ENCODE measurements at places on chromosomes 16 and 17.

DNA sequence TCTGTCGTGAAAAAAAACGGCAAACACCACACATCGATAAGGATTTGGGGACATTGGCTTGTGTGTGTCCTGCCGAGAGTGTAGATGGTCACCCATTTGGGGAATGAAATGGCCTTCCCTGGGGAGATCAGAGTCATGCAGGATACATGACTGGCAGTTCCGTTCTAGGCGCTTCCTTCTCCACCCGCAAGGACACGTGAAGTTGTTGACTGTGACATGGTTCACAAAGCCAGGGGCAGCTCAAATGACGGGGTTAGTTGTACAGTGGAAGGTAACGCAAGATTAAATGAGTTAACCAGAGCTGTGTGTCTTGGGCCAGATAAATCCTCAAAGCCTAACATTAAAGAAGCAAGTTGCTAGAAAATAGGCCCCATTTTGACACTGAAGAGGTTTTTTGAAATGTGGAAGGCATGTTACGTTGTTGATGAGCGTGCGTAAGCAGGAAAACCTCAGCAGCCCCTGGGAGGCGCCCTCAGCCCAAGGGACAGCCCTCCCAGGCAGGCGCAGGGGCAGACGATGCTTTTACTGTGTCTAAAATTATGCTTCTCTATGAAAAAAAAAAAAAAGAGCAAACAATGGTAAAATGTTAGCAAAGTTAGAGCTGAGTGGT is 35.9 kb upstream of the CHMP6 start:
- no peak for DNase-seq

GRCh38 chr17:62101515-62101914 is 36.4 kb upstream of the MED13 start:
- no peak for DNase-seq

GRCh38 chr16:29784901-29785500 is 5.5 kb upstream of the KIF22 start:
- DNase-seq = no peak

- no peak for DNase-seq
Observed at GRCh38 chr16:57648125-57648524, 19.7 kb downstream of the ADGRG1 start.

GRCh38 chr16:15704545-15704987 is 54.5 kb downstream of the NDE1 start:
- DNase-seq = peak; percentile 85

- no peak for DNase-seq
Observed at GRCh38 chr16:66521951-66522771, 27.8 kb downstream of the TK2 start.

DNA sequence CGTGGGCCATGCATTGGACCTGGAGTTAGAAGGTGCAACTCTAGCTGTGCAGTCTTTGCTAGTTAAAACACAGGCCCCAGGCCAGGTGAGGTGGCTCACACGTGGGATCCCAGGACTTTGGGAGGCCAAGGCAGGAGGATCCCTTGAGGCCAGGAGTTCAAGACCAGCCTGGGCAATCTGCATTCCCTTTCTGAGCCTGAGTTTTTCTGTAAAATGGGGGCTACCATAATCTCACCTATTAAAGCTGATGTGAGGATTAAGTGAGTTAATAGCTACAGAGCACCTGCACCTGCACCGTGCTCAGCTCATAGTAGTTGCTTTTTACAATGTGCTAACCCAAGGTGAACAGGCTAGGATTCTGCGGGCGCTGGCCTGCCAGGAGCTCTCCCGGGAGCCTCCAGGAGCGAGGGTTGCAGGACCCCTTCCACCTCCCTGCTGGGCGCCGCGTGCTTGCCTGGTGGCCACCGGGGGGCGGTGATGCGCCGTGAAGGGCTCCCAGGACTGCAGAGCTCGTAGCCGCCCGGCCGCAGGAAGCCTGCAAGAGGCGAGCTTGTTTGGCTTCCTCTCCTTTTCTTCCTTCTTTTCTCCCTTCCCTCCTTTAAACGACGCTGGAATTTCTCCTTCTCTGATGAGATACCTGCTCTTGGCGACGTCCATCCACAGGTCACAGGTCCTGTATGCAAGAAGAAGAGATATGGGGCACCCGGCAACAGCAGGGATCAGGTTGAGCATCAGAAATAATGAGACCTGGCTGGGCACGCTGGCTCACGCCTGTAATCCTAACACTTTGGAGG is 51.3 kb downstream of the ZFP90 start:
- DNase-seq = peak; percentile 50

GRCh38 chr16:69315486-69316311 is 4.5 kb downstream of the VPS4A start:
- no peak for DNase-seq

GRCh38 chr17:53472586-53472985 is 350.1 kb upstream of the KIF2B start:
- no peak for DNase-seq

DNA sequence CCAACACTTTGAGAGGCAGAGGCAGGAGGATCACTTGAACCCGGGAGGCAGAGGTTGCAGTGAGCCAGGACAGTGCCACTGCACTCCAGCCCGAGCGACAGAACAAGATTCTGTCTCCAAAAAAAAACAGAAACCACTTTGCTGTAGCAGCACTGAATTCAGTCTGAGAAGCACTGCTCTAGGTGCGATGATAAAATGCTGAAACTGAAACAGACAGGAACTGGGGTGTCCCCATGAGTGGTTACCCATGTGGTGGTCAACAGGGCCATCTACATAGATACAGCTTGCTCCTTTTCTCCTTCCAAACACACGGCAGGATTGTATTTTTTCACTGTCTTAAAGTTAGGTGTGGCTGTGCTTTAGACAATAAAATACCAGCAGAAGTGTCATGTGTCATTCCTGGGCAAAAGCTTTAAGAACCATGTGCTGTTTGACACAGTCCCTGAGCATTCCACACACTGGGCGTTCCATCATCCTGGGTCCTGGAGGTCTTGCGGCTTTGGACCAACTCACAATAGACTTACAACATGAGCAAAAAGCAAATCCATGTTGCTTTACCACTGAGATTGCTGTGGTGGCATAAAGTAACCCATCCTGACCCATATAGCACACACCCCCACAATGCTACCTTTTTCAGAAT is 11.5 kb downstream of the GAS7 start:
- DNase-seq = no peak

- DNase-seq = no peak
Observed at GRCh38 chr17:30352240-30352814, 18.5 kb upstream of the TMIGD1 start.

GRCh38 chr16:25726430-25727098 is 34.8 kb downstream of the HS3ST4 start:
- no peak for DNase-seq

- DNase-seq = no peak
Observed at GRCh38 chr16:3606441-3606840, 5.0 kb downstream of the SLX4 start.

DNA sequence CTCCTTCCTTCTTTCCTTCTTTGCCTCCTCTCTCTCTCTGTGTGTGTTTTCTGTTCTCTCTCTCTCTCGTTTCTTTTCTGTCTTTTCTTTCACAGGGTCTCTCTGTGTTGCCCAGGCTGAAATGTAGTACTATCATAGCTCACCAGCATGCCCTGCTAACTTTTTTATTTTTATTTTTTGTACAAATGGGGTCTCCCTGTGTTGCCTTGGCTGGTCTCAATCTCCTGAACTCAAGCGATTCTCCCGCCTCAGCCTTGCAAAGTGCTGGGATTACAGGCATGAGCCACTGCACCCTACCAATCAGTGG is 1.5 kb downstream of the SLC5A11 start:
- no peak for DNase-seq

GRCh38 chr16:54242199-54242598 is 44.4 kb downstream of the IRX3 start:
- no peak for DNase-seq

GRCh38 chr16:85606904-85607303 is 6.2 kb upstream of the GSE1 start:
- peak; percentile 39 for DNase-seq

GRCh38 chr16:31093132-31093703 is 1.4 kb downstream of the VKORC1 start:
- DNase-seq = peak; percentile 63

- no peak for DNase-seq
Observed at GRCh38 chr17:27489045-27489715, 32.9 kb downstream of the KSR1 start.

DNA sequence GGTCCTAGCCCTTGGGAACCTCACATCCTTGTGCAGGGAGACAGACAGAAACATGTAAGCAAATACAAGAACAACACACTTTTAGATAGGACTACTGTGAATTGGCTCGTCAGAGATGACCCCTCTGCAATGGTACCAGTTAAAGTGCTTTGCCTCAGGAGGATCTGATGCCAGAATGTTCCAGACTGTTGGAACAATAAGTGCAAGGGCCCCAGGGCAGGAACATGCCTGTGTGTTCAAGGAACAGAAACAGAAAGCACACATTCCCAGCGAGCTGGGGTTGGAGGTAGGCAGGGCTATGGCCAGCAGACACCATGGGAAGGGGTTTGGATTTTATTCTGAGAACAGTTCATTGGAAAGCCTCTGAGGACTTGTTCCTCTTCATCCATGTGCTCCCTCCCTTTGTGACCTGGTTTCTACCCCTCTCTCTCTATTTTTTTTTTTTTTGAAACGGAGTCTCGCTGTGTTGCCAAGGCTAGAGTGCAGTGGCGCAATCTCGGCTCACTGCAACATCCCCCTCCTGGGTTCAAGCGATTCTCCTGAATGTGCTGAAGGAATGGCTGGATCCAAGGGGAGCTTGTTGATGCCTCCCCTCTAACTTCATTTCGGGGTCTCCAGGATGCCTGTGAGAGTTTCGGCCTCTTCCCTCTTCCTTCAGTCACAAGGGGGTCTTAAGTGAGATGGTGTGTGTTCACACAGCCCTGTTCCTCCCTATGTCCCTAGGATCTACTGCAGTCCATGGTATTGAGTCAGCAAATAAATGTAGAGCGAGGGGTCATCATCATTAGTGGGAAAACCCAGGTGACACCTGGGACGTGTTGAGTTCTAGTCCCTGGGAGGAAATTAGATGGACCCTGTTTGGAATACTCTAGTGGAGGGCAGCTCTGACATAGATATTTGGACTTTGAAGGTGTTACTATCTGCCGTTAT is 6.4 kb downstream of the STAT5A start:
- DNase-seq = no peak

DNA sequence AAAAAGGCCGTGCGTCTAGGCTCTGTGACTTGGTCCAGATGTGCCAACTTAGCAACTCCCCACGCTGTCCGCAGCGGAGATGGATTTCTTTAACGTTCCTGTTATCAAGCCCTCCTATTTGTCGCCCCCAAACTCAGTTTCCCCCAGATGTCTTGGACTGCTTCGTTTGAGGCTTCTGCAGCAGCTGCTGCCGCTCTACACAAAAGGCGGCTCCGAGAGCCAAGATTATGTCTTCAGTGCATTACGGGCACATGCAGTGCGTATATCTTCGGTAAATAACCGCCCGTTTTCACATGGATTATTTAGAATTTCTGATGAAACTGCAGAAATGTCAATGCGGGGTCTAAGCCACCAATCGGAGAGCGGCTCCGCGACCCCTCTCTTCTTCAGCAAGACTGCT is 240.6 kb upstream of the ZFHX3 start:
- no peak for DNase-seq

- no peak for DNase-seq
Observed at GRCh38 chr16:86580063-86580790, 1.9 kb downstream of the FOXL1 start.

- DNase-seq = no peak
Observed at GRCh38 chr16:66227766-66228530, 138.5 kb upstream of the CDH5 start.

DNA sequence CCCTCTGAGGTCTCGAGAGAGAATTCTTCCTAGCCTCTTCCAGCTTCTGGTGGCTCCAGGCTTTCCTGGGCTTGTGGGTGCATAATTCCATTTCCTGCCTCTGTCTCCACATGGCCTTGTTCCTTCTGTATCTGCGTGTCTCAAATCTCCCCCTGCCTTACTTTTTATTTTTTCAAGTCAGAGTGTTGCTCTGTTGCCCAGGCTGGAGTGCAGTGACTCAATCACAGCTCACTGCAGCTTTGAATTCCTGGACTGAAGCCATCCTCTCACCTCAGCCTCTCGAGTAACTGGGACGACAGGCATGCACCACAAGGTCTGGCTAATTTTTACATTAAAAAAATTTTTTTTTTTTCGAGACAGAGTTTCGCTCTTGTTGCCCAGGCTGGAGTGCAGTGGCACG is 120.6 kb downstream of the SHISA9 start:
- DNase-seq = no peak

GRCh38 chr17:83029571-83029970 is 49.8 kb upstream of the METRNL start:
- no peak for DNase-seq

DNA sequence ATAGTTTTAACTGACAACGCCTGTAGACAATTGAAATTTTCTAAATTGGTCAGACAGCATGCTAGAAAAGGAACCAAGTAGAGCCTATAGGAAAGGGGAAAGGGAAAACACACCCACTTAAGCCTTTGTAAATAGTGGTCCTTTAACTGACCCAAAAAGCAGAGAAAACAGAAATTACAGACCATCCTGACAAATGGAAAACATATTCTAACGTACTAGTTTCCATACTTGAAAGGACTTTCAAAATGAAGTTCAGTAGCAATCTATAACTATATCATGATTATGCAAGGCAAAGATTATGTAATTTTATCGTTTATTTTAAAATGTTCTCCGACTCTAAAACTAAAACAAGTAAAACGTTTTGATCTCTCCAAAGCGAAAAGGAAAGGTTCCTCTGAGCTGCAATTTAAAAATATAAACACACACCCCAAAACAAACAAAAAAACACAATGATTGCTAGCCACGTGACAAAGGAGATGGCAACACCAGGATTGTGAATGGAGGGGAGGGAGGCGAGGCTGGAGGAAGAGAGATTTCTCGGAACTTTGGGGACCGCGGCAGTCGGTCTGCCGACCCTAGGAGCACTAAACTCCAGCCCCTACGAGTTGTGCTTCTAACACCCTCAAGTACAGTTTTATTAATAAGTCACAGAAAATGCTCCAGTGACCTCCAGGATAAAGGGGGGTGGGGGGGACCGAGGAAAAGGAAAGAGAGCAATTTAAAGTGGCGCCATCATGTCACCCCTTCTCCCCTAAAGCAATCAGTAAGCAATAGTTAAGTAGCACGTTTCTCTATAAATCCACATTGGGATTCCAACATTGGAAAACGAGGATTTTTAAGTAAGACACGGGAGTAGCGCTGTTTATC is 1.7 kb downstream of the KANSL1 start:
- peak; percentile 39 for DNase-seq

DNA sequence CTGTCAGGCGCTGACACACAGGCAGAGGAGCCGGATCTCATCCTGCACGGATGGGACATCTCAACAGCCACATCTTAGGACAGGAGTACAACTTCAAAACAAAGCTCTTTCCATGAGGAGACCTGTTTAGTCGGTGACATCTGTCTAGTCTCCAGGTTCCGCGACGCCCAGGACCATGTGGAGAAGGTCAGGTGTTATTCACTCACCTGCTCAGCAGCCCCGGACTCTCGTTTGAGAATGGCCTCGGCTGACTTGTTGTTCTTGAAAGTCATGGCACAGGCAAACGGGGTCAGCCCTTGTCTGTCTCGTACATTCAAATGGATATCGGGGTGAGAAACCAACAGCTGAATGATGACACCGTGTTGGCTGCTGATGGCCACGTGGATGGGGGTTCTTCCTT is 35.7 kb downstream of the CYB5D2 start:
- DNase-seq = no peak

- DNase-seq = no peak
Observed at GRCh38 chr17:17798010-17798556, 38.7 kb downstream of the SREBF1 start.
